ENCODE measurements at places on chromosomes 12 and 14.

DNA sequence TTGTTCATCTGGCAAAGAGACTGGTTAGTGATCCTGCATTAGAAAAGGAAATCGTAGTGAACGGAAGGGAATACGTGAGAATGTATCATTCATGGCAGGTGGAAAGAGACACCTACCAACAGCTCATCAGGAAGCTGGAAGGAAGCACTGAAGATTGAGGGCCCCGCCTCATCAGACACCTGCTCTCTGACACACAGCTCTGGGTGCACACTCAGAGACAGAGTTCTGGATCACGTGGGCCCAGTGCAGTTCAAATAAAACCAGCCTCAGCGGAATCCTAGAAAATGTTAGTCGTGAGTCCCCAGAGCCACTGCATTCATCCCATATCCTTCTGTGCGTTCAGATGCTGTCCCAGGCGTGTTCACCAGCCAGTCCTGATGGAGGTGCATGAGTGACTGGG is 129.7 kb downstream of the GLT1D1 start:
- DNase-seq = no peak

DNA sequence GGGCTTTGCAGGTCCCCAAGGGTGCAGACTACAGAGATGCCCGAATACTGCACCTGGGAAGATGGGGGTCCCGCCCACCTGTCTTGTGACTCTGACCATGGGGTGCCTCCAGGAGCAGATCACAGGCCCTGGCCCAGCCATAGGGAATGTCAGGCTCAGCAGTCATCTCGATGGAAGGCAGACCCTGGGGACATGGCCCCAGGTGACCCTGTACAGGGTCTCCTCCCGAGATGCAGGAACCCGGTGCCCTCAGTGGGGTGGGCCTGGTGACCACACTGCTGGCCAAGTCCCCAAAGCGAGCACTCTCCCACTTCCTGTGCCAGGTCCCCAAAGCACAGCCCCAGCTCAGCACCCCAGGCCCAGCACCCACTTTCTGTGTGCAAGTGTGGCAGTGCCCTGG is 903.7 kb upstream of the USP15 start:
- no peak for DNase-seq

DNA sequence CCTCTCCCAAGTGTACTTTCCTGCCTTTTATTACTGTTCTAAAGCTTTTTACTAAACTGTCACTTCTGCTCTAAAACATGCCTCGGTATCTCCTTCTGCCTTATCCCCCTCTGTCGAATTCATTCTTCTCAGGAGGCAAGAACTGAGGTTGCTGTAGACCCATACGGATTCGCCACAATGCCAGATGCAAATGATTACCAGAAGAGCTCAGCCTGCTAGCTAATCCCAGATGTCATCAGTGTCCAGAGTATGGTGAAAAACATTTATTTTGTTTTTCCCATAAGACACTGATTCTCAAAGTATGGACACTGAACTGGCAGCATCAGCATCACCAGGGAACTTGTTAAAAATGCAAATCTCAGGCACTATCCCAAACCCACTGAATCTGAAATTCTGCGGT is 359.3 kb downstream of the TMTC2 start:
- no peak for DNase-seq

DNA sequence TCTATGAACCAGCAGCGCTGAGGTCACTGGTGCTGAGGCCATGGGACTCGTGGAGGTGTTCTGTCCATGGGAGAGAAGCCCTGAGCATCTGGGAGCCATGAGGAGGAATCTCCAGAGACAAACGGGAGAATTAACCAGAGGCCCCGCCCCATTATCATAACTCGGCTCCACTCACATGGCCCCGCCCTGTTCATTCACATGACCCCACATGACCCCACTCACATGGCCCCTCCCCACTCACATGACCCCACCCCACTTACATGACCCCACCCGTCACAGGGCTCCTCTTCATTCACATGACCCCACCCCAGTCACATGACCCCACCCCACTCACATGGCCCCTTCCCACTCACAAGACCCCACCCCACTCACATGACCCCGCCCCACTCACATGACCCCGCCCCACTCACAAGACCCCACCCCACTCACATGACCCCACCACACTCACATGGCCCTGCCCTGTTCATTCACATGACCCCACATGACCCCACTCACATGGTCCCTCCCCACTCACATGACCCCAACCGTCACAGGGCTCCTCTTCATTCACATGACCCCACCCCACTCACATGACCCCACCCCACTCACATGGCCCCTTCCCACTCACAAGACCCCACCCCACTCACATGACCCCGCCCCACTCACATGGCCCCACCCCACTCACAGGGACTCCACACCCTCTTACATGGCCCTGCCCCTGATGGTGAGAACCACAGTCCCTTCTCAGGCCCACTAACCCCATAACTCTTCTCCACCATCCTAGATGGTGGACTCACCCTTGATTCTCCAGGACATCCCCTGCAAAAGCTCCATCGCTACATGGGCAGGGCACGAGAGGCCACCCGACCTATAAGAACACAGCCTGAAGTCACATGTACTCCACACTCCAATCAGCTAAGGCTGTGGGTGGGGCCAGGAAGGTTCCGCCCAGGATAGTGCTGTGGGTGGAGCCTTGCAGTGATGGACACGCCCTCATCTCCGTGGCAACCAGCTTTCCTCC is 151.1 kb upstream of the SFSWAP start:
- no peak for DNase-seq

GRCh38 chr14:33127531-33127930 is 188.9 kb downstream of the NPAS3 start:
- no peak for DNase-seq

DNA sequence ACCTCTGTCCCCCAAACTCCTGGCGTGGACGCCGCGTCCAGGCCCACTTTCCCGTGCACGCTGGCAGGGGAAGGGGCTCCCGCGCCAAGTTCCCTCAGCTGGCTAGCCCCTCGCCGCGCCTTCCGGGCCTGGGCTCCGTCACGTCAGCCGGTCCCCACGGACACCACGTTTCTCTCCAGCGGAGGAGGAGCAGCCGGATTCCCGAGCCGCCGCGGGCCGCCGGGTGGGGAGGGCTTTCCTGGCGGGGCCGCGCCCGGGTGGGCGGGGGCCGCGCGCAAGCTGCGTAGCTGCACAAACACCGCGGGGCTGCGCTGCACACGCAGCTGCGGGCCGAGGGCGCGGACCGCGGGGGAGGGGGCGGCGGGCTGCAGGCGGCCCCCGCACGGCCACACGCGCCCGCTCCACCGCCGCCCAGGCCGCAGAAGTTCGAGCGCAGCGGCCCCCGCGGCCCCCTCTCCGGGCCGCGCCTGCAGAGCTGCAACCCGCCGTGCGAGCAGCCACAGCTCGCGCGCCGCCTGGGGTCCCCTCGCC is 45.1 kb upstream of the PNMA1 start:
- DNase-seq = no peak

DNA sequence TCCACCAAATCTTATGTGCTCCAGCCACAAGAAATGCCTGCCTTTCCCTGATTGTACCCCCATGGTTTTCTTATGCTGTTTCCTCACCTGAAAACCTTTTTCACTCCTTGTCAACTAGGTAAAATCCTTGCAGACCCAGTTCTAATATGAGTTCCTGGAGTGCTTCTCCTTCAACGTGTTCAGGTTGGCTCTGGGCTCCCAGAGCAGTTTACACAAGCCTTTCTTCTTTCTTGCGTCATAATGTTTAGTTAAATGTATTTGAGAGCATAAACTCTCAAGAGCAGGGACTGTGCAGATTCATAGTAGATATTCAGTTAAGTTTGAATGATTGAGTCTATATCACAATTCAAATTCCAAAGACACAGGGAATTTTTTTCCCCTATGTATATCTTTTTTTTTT is 484.8 kb upstream of the CCDC196 start:
- DNase-seq = no peak

- DNase-seq = no peak
Observed at GRCh38 chr12:75759842-75760572, 248.6 kb upstream of the KRR1 start.

DNA sequence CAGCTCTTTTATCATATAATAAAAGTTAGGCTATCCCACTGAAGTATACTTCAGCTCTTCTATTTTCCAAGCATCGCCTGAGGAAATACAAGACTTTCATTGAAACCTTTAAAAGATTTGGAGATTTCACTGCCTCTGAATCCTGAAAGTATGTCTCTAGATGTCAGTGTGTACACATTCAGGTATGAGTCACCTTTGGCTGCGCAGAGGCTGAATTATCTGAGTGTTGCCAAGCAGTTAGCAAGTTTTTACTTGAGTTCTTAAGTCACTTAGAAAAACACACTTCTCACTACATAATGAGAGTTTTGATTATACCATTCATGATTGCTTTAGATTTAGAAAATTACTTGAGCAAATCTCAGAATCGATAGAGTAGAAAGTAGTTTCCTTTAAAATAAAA is 210.3 kb downstream of the TMTC2 start:
- no peak for DNase-seq

DNA sequence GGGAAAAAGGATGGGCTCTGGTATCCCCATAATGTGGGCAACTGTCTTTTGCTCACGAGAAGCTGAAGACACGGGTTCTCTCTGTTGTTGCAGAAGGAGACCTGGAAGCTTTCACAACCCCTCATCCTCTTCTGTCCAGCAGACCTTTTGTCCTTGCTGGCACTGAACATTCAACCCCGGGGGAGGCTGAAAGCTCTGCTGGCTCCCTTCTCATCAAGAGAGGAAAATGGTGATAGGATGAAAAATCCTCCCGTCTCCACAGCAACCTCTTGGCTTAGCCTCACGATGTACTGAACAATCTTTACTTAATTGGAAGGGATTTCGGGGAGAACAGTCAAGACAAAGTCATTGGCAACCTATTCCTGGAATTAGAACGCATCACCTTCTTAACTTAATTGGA is 39.0 kb downstream of the ELK3 start:
- DNase-seq = no peak

DNA sequence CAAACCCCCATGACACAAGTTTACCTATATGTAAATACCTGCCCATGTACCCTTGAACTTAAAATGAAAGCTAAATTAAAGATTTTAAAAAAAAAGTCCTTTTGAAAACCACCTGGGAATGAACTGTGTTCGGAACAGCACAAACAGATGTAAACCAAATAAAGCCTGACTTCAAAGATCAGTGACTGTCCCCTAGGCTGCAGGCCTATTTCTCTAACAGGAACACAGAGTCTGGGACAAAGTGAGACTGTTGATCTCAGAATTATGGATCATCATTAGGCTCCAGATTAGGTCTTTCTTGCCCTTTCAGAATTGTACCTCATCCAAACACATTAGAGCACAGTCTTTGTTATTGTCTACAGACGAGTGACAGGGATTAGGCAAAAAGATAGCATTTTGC is 54.6 kb downstream of the PAH start:
- DNase-seq = no peak

DNA sequence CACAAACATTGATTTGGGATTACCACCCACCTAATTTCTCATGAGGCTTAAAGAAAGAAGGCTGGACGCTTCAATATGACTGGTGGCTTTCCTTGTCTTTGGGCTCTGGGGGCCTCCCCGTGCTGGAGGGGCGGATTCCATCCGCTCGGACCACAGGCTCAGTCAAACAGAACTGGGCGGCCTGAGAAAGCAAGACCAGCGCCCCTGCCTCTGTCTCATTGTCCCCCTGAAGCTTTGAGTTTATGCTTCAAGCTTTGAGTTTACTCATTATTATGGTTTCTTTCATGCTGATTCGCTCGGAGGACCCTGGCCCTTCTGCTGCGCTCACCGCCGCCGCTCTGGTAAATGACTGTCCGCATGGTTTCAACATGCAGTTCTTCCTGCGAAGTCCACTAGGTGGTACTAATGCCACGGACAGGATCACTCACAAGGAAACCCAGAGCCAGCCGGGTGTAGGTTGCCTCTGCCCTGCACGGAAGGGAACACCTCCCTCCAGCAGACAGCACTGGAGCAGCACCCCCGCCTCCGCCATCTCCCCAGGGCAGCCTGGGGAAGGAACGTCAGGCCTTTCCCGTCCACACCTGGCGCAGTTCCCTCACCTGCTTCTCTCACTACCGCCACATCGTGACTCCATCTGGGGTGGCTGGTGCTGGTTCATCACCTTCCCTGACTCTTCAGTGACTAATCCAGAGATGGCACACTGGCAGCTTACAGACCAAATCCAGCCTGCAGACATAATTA is 13.2 kb upstream of the TIGAR start:
- DNase-seq = peak; percentile 50

DNA sequence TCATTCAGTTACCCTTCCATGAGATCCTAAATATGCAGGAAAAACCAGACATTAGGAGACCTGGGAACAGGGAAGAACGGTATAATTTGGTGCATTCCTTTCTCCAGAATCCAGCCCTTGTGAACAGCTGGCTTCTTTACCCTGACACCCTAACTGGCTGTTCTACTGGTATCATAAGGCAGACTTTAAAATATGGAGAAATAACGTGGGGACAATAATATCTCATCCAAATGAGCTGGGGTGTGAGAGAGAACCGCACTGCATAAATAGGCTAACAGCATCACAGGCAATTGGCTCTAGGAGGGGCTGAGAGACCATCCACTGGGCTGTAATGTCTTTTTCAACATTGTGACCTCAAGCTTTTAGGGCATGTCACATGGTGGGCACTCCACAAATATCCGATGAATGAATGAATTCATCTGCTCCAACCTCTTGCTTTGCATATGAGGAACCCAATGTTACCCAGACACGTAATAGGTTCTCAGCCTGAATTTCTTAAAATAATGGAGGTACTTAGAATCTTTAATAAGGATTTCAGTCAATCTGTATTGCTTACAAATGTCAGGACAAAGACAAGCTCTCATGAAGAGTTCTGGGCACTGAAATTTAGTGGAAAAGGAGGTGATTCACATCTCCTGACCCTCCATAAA is 157.9 kb downstream of the SAMD4A start:
- no peak for DNase-seq

- DNase-seq = no peak
Observed at GRCh38 chr14:38243696-38244240, 12.1 kb downstream of the CLEC14A start.

DNA sequence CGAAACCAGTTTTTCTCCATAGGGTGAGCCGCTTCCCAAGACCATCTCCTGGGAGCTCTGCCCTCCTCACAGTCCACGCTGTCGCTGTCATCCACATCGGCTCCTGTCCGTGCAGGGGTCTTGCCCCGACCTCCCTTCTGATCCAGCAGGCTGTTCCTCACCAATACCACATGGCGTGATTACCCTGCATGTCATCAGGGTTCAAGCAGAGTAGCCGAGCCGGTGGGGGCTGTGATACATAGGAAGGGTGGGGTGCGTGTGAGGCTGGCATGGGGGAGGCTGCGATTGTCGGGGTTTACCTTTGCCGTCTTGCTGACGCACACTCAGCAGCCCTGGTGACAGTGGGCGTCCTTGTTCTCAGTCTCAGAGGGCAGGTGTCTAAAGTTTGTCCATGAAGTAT is 17.0 kb downstream of the TEDC1 start:
- no peak for DNase-seq

DNA sequence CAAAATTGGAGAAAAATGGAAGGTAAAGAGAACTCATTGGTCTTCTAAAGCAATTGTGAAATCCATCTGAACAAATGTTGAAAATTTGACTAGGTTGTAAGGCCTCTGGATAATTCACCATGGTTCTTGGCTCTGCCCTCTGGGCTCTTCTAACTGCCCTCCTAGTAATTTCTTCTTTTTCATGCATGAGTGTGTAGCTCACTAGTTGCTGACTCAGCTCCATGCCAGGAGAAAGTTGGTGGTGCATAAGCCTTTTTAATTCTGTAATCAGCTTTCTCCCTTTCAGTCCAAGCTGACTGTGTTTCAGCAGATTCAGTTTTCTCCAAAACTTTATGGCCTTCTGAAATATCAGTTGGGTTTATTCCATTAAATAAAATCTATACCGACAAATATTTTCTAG is 877.8 kb upstream of the ATXN7L3B start:
- DNase-seq = no peak

Measured in GM10248 (cell line).